GM12891 (cell line): ENCODE measurements at places on chromosomes 5 and 9.
A peak's percentile ranks its signal among the peaks of the same experiment; 100 is the strongest.

GRCh38 chr9:76717613-76718012, 46.6 kb upstream of the PCA3 start:
- no peak for DNase-seq

DNA sequence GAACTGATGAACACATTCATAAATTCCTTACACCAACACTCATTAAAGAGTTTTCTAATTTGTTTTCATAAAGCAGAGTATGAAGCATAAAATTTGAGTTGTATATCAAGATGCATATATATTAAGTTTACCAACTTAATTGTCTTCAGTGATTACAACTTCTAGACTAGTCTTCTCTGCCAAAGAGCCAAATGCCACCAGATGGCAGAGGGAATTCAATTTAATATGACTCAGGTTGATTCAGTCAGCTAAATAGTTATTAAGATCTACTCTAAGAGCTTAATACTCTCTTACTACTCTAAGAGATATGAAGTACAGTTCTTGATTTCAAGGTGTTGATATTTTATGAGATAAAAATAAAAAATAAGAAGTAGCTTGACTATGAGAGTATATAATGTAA, 53.4 kb downstream of the CDH10 start:
- DNase-seq: no peak

DNA sequence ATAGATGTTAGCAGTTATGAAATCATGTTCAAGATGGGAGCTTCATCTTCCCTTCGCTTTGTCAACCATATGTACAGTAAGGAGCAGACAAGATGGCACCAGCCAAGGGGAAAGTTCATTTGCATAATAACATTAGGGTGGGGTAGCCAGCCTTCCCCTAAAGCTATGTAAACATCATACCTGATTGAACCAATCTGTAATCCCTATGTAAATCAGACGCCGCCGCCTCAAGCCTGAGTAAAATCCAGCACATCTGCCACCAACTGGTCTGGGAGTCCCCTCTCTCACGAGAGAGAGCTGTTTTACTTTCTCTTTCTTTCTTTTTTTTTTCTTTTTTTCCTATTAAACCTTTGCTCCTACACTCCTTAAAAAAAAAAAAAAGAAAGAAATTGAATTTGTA, 30.8 kb upstream of the REEP2 start:
- DNase-seq: peak; percentile 18

DNA sequence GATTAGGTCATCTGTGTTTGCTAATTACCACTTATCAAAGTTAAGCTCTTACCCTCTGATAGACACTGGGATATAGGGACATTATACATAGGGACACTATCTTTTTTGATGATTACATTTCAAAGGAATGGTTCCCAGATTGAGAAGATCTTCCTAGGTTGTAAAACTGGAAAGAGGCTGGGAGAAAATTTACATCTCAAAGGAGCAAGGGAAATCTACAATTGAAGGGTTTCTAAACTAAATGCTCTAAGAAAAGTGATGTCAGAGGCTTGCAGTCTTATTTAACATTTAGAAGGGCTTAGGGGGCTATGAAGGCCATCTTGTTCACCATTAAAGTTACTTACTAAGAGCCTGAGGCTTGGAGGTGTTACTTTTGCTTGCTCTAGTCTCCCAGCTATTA, 242.8 kb downstream of the PRR16 start:
- no peak for DNase-seq

DNA sequence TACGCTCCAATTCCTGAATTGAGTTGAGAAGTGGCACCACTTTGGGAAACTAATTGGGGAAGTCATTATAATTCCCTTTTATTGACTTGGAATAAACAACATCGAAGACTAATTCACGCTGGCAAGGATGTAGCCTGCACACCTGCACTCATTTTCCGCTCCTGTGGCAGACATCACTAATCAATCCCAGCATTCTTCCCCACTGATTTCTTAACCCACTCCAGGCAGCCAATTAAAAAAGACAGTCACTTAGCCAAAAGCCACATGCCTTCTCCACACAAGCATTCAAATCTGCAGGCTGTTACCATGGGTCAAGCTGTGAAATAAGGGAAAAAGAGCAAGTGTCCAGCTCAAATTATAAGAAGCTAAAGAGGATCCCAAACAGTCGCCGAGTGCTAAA, 68.2 kb upstream of the HRH2 start:
- no peak for DNase-seq

GRCh38 chr5:11973469-11973868, 69.2 kb upstream of the CTNND2 start:
- DNase-seq: no peak

DNA sequence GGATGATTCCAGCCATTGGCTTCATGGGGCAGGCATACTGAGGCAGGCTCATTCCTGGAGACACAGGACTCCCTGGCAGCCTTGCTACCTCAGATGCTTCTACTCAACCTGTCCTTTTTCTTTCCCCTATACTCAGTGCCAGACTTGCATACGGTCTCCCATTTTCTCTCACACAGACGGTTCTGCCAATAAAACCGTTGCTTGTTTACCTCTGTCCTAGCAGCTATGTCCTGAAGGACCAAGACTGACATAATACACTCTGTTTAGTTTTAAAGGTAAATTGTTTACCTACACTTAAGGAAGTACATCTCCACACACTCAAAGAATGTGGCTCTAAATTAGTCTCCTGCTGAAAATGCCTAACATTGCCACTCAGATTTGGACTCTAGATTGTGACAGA, 151.0 kb upstream of the RFX3 start:
- DNase-seq: no peak

DNA sequence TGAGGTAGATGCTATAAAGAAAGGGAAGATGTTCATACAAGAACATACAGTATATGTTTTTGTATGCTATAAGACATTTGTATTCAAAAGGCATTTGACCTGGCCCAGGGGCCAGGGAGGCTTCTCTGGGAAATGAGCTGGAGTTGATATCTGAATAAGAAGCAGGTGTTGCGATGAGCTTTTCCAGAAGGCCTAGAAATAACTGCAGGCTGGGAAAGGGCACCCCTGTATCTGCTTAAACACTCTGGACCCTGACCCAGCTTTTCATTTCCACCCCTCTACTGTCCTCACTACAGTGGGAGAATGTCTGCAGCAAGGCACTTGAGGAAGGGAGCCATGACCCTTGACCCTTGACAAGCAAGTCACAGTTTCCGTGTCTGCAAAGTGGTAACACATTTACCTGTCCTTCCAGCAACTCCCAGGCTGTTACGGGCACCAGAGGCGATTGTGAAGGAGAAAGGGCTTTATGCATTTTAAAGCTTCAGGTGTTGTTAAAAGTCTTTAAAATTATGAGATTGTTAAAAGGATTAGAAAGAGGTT, 88.2 kb upstream of the PANK3 start:
- no peak for DNase-seq

- no peak for DNase-seq
These were observed 400.9 kb downstream of the RAB3C start for GRCh38 chr5:58983526-58984452.

DNA sequence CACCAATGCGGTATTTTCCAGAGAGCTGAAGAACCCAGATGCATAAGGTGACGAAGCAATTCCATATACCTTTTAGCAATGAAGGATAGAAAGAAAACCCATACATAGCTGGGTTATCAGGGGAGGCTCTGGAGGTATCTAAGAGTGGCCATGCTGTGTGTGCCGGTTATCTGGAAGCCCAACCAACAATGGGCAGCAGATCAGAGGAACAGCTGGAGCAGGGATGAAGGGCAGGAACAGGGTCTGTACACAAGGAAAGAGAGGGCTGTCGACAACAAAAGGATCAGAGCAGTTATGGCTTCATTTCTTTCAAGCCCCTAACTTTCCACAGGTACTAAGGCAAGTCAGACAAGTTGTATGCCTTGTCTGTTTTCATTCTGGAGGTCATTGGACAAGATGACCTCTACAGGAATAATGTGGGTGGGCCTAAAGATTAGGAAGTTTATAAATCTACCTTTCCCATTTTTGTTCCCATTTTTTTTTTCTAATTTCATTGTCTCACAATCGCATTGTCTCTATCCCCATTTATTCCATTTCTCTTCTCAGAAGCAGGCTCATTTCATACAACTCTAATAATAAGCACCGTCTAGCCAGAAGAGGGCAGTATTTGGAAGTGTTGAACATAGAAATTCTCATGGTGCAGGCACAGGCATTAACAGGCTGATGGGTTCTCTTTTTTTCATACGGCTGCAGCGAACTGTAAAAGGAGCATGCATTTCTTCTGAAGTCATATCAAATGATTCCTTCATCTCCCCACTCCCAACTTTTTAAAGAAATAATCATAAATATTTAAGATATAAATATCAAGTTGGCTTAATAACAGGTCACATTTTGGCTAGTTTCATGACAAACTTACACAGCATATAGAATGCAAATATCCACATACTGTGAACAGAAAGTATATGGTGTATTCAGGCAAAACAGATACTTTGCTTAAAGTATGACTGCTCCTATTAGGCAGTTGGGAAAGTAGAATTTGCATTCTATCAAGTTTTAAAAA, 63.5 kb downstream of the ZNF474 start:
- no peak for DNase-seq

GRCh38 chr5:163385271-163385670, 52.1 kb upstream of the CCNG1 start:
- no peak for DNase-seq

GRCh38 chr5:27701931-27702903, 663.8 kb upstream of the CDH9 start:
- no peak for DNase-seq

DNA sequence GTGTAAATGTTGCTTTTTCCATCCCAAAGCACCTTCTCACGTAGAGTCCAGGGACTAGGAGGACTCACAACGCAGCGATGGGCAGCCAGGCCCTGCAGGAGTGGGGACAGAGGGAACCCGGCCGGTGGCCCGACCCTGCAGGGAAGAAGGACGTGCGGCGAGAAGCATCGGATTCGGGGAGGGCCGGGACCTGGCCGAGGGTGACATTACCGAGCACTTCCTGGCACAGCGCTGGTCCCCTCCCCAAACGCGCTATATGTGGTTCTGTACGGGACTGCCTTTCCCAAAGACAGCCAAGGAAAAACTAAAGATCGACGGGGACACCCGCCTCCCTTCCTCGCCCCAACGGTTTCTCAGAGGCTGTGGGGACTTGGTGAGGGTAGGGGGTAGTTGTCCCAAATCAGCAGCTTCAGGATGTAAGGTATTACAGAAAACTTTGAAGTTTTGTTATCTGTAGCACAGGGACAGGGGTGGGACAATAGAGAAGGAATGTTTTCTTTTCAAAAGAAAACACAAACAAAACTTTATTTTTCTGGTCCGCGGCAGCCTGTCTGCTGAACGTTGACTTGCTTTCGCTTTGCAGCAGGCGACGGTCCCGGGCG, 887 bp upstream of the MAP3K1 start:
- no peak for DNase-seq

GRCh38 chr5:37801521-37801920, 38.3 kb downstream of the GDNF start:
- no peak for DNase-seq

DNA sequence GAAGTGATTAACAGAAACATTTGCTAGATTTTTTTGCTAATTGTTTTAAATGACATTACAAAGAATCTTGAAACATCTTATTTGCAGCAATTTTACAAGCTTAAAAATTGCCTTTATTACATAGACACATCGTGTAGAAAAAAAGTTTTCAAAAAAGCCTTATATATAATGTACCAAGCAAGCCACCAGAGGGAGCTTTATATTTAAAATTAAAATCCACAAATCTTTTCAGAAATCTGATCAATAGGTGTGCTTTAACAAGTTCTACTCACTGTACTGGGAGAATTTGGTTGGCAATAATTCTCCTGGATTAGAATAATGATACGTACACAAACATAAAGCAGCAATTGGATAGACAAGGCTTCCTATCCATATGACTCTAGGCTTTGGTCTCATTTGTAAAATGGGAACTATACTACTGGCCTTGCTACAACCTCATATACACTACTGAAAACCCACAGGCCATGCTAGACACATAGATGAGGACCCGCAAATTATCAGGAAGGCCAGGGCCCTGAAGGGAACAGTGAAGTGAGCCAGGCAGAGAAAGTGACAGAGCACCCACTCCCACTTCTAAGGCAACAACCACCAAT, 4.8 kb downstream of the PSMB7 start:
- no peak for DNase-seq

- no peak for DNase-seq
These were observed 41.4 kb downstream of the SYK start for GRCh38 chr9:90842996-90843395.

DNA sequence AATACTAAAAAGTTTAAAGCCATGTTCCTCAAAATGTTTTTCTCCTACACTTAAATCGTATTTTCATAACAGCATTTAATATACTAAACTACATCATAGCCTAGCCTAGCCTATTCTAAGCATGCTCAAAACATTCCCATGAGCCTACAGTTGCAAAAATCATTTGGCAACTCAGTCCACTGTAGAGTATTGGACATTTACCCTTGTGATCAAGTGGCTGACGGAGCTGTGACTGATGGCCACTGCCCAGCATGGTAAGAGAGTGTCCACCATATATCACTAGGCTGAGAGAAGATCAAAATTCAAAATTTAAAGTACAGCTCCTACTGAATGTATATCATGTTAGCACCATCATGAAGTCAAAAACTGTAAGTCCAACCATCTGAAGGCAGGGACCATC, 30.9 kb downstream of the SEMA5A start:
- DNase-seq: no peak

DNA sequence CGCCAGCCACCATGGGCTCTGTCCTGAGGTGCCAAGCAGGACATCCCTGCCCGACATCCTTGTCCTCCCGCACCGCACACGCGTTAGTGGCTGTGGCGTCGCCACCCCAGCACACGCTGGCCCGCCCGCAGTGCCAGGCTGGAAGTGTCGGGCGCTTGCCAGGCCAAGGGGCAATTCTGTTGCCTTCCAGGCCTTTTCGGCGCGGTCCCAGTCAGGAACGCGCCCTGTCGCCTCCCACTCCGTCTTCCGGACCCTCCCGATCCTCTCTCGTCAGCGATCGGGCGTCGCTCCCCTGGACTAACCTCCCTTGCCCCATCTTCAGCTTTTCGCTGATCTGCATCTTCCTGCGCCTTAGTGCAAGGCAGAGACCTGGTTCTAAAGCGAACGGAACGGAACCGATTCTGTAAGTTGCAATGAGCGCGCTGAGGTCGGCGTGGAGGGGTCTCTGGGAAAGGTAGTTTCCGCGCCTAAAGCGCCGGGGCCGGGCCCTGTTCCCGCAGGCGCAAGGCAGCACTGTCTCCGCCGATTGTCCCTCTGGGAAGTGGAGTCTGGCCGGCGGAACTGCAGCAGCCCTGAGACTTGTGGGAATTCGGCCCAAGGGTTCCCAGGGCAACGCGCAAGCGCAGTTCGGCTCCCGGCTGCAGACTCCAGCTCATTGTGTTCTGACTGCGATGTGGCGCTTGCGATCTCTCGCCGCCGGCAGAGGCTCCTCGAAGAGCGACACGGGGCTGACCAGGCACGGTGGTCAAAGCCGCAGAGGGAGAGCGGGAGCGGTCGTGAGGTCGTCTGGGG, at the start of gene ZNF454:
Gene ZNF454 (plus strand): TSS at position 630 of the 792 bp plus-strand sequence. CDS start 1,594 bp downstream, outside the sequence.
- no peak for DNase-seq

- DNase-seq: no peak
These were observed 408.6 kb downstream of the CAAP1 start for GRCh38 chr9:26483991-26484390.

- no peak for DNase-seq
These were observed 31.5 kb upstream of the MVB12B start for GRCh38 chr9:126295082-126295477.
